GM04503 (cell line): ENCODE measurements at places on chromosomes 3 and 15.

DNA sequence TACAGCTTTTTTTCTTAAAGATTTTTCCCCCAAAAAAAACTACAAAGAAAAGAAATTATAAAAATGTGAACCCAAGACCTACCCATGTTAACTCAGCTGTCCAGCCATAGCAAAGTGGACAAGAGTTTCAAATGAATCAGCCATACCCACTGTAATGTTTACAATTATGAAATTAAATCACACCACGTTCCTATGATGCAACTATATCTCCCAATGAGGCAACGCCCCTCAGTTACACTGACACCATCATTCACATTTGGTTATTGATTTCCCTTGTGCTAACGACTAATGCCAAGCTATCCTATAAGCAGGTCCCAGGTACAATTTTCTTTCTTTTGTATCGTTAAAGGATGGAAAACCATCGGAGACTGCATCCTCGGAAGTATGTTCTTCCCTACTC, 115.1 kb upstream of the ICE2 start:
- DNase-seq, result no peak

DNA sequence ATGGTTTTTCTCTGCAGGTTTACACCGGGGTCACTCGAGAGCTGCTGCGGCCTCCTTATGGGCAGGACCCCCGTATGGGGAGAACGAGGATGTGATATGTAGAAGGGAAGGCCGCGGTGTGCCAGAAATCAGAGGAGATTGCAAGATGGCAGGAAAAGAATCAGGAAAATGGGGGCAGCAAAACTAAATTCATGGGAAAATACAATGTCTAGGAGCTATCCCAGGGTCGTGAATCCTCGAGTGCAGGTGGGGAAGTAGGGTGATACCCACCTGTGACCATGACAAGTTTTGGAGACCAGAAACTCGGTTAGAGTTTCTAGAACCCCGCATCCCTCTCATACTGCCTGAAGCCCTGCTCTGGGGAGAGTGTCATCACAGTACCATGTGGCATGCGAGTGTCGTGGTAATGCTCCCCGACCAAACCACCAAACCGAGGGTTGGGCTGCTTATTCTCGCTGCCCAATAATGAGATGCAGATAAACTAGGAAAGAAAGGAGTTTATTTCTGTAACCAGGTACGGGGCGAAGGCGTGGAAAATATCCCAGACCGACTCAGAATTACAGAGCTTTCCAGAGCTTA, 781 bp downstream of the TRNT1 start:
- no peak for DNase-seq

- no peak for DNase-seq
Measured at GRCh38 chr3:172816281-172816680, 65.8 kb downstream of the ECT2 start.

DNA sequence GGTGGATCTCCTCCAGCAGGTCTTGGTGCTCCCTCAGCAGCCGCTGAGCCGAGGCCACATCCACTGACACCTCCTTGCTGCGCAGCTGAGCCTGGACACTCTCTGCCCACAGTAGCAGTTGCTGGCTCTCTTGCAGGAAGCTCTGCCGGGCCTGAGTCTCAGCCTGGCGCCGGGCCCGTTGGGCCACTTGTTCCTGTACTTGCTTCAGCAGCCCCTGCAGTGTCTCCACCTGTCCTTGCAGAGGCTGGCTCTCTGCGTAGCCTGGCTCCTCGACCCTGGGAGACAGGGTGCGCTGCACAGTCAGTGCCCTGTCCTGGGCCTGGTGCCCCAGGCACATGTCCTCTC, 15.5 kb downstream of the SPTBN5 start:
- DNase-seq, result no peak

DNA sequence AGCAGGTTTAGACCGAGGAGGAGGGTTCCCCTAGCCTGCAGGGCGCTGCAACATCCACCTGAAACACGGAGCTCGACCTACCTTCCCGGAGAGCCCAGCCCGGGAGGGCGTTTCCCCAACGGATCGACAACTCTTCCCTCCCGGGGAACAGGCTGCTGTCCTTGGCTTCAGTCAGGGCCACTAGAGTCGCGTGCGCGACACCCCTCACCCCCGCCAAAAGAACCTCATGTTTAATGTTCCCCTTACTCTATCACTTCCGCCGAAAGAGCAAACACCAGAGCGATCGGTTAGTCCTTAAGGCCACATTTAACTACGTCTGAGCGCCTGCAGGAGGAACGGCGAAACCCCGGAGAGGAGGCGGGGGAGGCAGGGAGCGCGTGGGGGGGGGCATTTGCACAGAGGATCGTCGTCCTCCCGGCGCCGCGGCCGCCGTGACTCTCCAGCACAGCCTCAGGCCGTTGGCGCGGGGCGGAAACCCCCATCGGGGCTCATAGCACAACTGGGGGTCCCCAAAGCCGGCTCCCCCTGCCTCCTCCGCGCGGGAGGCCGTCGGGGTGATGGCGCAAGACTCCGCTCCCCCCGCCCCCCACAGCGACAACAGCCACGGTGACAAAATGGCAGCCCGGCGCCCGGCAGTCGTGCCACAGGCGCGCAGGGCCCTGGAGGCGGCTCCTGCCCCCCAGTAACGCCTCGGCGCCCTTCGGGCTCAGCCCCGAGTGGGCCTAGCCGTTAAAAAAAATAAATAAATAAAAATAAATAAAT, 3.2 kb downstream of the ANP32A start:
- no peak for DNase-seq

- no peak for DNase-seq
Measured at GRCh38 chr15:63335543-63336240, 46.0 kb downstream of the CA12 start.

- DNase-seq, result peak; percentile 89
Measured at GRCh38 chr15:32861761-32862160, 144.0 kb downstream of the GREM1 start.

GRCh38 chr3:108780235-108780634, 23.0 kb upstream of the RETNLB start:
- no peak for DNase-seq

DNA sequence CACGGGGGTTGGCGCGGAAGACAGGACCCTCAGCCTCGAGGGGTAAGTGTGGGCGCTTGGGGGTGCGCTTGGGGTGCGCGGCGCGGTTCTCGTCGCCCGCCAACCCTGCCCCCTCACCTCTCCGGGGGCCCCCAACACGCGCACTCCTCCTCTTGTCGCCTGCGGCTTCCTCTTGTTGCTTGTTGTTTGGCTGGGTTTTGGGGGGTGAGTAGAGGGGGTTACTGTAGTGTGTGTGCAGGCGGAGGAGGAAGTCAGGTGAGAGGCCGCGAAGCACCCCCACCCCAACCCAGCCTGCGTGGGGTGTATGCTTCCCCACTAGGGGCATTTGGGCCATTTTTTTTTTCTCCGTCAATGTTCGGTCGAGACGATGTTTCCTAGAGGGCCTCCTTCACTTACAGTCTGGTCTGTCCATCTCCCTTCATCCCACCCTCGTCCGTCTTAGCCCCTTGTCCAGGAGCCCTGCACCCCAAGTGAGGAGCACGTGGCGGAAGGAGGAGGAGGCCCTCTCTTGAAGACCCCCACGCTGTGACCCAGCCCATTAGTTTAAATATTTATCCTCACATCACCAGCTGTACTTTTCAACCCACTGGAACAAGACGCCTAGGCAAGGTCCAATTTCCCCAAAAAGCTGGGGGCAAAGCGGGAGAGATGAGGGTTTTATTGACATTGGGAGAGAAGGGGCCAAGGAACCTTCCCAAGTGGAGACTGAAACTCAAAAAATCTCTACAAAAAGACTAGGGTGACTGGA, 20.4 kb upstream of the SATB1 start:
- no peak for DNase-seq

GRCh38 chr3:69250014-69250413, 127.6 kb upstream of the LMOD3 start:
- DNase-seq, result no peak

DNA sequence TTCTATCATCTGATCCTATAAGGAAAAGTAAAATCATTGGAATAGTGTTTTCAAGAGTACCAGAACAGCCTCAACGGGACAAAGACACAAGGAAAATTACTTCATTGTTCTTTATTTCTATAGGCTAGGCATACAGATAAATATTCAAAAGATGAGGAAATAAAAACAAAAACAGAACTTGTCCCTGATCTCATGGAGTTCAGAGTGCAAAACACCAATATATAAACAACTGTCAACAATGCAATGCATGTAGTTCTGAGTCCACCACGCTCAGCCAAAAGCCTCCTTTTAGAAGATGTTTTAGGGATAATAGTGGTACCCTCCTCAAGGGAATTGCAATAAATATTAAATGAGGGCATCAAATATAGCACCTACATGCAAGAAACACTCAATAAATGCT, 4.6 kb upstream of the SLC4A7 start:
- DNase-seq, result no peak

- no peak for DNase-seq
Measured at GRCh38 chr3:33717616-33717865, 513 bp downstream of the CLASP2 start.

- DNase-seq, result peak; percentile 85
Measured at GRCh38 chr15:89068325-89068784, 19.9 kb upstream of the ABHD2 start.

GRCh38 chr3:14448756-14449727, 46.6 kb downstream of the SLC6A6 start:
- DNase-seq, result no peak

DNA sequence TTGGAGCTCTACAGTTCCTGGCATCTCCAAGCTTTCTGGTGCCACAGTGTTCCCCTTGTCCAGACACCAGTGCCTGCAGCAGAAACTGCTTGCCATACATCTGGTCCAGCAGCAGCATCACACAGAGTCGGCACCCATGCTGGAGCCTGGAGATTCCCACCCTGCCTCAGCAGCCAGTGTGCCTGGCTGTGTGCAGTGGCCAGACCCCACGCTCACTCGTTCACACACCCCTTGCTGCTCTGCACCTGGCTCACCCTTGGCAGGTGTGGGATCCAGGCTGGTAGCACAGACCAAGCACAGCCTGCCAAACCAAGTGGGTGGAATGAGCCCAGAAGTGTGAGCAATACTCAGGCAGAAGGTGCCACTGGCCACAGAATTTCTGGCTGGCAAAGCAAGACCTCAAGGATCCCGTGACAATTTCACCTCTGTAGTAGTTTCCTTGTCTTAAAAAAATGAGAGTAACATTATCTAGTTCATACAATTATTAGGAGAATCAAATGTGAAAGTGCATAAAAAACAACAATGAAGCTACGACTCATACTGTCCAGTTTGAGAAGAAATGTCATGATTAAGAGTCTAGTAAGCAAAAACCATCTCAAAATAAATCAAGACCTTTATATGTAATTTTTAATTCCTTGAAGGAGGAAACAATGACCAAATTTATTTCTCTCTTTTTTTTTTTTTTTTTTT, 22.9 kb upstream of the ZBED2 start:
- DNase-seq, result no peak

DNA sequence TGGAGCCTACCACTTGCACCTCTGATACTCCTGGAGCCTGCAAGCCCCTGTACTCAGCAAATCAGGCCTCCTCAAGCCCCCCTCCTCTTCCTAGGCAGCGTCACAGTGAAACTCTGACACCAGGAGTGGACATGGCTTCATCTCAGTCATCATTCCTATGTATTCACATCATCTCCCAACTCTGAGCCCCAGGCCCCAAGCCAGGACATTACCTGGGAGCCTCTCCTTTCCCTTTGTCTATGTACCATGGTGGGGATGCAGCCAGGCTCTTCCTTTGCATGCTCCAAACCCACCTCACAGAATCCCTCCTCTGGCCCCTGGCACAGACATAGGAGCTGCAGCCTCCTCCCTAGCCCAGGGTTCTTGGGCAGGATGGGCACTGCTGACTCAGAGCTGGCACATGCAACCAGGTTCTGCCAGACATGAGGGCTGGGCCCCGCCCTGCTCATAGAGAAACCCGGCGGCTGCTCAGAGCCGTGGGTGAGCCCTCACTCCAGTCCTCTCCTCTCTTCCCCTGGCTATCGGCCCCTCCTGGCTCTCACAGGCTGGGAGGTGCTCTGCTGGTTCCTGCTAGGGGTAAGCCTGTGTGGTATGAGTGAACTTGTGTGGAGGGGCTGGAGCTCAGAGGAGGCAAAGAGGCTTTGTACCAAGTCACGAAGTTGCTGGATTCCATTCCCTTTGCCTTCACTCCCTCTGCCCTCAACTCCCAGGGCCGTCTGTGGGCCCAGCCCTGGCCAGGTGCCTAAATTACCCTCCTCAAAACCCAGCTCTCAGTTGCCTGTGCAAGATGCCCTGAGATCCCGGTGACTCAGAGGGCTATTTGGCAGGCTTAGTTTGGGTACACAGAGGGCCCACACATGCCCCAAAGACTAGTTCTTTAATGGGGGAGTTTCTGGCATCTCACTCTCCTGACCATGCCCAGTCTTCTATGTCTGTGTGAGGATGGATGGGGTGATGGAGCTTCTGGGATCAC, 1.9 kb upstream of the PLCD1 start:
- DNase-seq, result no peak

GRCh38 chr3:23952646-23953045, 7.6 kb downstream of the NR1D2 start:
- DNase-seq, result no peak

DNA sequence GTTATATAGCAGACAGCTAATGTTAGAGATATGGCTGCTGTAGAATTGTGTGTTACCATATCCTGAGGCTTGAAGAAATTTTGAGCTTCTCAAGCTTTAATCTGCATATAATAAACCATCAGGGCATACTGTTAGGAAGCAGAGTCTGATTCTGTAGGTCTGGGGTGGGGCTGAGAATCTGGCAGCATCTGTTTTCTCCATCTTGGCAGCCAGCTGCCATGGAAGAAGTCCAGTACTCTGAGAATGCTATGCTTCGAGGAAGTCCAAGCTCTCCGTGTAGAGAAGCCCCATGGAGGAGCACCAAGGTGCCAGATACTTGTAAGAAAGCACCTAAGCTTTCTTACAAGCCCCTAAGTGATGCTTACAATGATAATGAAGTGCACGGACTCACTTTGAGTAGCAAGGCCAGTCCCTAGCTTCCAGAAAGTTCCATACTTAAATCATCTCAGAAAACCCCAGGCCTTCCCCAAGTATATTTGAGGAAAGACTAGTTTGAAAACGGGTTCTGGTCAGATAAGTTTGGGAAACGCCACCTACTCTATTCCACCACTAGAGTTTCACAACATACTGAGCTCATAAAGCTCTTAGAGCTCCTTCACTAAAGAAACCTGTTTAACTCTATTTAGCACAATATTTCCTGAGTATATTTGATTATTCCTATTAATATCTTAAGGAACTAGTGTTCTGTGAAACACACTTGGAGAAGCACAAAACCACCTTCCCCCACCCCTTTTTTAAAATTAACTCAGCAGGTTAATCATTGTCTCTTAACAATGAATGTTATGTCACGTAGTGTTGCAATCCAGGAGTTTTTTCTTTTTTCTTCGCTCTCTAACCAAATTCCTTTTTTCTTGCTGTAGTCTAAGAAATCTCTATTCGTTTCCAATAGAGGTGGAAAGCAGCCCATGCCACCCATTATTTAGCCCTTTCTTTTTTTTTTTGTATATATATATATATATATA, 59.9 kb upstream of the RASGRP1 start:
- no peak for DNase-seq

GRCh38 chr3:82130046-82130445, 368.6 kb upstream of the GBE1 start:
- no peak for DNase-seq

GRCh38 chr15:71080705-71081104, 34.6 kb upstream of the THSD4 start:
- DNase-seq, result peak; percentile 91

- no peak for DNase-seq
Measured at GRCh38 chr15:39473298-39473947, 107.5 kb upstream of the THBS1 start.
